ENCODE measurements at places on chromosomes 12 and 14.

GRCh38 chr12:108252523-108252922, 86.6 kb downstream of the CMKLR1 start:
- no peak for DNase-seq

- DNase-seq: no peak
Measured at GRCh38 chr14:65860956-65861611, 448.6 kb downstream of the FUT8 start.

DNA sequence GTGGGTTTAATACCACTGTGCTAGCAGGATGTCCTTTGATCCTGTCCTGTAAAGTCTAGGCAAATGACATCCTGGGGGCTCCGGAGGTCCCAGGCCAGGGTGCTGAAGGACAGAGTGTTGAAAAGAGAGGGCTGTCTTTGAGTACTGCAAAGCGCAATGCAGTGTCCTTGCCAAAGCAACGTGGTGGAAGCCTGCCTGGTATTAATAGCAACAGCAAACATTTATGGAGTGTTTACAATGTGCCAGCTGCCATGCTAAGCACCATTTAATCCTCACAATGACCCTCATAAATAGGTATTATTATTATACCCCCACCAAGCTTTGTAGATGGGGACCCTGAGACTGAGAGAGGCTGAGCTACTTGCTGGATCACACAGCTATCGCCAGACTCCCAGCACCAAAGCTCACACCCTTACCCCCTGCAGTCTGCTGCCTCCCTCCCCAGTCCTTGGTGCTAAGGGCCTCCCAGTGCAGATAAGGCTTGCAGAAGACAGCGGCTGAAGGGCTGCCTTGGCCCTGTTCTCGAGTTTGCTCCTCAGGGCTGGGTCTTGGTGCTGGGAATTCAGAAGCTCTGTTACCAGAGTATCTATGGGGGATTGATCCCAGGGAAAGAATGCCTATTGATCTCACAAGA, 427.7 kb downstream of the FUT8 start:
- DNase-seq: peak; percentile 24

DNA sequence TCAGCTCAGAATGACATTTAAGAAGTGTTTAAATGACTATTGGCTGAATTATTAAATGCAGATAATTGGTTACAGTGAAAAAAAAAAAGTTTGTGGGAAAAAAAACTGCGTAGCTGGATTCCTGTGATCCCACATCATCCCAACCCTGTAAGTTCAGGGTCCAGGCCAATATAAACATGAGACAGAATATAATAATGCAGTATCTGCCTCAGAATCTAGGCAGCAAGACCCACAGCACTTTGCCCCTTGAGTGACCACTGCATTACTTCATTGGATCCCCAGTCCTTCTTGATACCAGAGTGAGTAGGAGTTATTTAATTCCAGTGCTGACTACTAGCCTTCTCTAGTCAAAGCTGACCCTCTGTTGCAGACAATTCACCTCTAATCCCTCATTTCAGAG, 272.6 kb downstream of the CCER1 start:
- DNase-seq: no peak

DNA sequence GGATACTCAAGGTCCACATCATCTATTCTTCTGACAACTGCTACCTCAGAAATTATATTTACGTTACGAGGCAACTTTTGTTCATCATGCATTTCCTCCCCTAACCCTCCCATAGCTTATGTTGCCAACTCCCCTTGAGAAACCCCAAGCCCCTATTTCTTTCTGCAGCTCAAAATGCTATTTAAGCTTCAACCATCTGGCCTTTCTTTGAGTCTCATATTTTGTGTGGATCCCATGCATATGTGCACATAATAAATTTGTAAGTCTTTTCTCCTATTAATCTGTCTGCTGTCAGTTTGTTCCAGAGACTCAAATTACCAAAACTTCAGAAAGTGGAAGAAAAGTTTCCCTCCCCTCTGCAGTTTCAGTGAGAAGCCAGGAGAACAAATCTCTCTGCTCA, 444.1 kb downstream of the TRHDE start:
- DNase-seq: no peak

GRCh38 chr12:44002607-44003006, 166.7 kb downstream of the TMEM117 start:
- no peak for DNase-seq

DNA sequence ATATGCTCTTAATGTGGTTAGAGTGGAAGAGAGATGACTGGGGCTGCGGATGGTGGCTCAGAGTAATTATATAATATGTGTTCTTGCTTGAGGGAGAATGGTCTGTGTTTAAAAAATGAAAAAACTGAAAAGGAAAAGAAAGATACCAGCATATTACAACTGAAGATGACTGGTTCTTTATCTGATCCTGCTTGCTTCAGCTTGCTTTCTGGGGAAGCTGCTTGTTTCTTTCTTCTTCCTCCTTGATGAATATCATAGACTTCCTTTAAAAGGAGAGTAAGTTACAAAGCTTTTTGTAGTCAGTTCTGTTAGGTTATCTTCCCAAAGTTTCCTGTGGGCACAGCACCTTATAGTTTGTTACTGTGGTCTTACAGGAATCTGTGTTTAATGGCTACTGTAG, 210.9 kb downstream of the ERC1 start:
- DNase-seq: no peak

DNA sequence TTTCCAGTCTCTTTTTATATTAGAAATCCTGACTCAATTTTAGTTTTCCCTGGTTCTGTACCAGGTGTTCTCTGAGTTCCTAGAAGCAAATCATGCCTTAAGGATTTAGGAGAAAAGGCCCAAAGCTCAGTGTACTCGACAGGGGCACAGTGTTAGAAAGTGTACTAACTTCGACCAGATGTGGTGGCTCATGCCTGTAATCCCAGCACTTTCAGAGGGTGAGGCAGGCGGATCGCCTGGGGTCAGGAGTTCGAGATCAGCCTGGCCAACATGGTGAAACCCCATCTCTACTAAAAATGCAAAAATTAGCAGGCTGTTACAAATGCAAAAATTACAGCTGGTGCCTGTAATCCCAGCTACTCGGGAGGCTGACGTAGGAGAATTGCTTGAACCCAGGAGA, 12.0 kb downstream of the VEZT start:
- DNase-seq: no peak

- DNase-seq: no peak
Measured at GRCh38 chr12:131131077-131131807, 177.5 kb downstream of the ADGRD1 start.

DNA sequence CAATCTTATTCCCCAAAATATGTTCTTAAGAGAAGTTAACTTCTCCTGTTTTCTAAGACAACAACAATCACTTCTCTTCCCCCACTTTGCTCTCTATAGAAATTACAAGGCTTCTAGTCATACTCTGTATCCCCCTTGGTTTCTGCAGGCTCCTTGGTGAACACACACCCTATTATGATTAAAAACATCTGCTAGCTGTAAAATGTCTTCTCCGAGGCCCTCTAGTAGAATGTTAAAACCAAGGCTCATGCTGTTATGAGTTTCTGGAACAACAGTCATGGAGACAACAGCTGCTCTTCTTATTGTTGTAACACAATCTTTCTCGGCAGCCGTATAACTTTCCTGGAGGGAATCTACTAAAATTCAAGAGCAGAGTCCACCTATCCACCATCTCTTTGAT, 397.5 kb upstream of the CCDC196 start:
- no peak for DNase-seq

- no peak for DNase-seq
Measured at GRCh38 chr14:73748858-73749357, 34.7 kb upstream of the PNMA1 start.

DNA sequence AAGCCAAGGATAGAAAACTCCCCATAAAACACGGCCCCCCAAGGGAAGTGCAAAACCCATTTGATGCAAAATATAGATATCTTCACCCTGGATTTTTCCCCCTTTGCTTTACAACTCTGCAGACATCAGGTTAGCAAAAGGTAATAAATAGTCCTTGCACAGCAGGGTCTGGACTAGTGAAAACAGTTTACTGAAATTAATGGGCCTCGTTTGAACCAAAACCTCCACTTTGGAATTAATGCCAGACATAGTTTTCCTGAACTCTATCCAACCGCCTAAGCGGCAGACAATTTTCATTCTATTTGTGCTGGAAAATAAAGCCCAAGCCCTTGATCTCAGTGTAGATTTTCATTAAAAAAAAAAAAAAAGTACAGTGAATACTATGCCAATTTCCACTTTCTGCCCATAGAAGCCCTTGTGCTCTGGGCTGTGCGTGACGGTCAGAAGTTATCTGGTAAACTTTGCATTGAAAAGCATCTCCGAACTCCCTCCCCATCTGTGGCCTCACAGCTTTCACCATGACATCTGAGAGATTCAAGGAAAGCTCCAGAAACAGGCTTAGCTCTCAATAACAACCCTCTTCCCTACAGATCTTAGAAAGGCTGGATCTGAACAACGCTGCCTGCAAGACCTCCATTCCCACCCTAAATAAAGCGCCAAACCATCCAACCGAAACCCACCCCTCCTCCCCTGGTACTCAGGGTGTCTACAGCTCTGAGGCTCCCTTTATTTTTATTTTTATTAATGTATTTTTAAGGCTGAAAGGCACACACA, 11.0 kb upstream of the IRF2BPL start:
- DNase-seq: no peak

- DNase-seq: no peak
Measured at GRCh38 chr12:58711974-58712373, 208.3 kb downstream of the LRIG3 start.

DNA sequence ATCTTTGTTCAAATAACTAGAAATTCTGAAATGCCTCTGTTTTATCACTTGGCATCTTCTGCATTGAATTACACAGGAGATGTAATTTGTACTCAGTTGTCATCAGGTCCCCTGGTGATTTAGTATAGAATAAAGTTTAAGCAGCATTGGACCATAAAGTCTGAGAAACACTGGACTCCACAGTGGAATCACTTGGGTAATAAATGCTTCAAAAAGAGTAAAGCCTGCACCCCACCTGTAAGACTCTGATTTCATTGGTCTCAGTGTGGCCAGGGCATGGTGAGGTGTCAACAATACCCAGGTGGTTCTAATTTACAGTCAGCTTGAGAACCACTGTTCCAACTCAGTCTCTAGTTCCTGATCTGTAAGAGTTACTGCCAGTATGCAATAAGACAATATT, 148.9 kb downstream of the ITPR2 start:
- DNase-seq: no peak

GRCh38 chr14:31080484-31080883, 54.3 kb upstream of the STRN3 start:
- DNase-seq: no peak

DNA sequence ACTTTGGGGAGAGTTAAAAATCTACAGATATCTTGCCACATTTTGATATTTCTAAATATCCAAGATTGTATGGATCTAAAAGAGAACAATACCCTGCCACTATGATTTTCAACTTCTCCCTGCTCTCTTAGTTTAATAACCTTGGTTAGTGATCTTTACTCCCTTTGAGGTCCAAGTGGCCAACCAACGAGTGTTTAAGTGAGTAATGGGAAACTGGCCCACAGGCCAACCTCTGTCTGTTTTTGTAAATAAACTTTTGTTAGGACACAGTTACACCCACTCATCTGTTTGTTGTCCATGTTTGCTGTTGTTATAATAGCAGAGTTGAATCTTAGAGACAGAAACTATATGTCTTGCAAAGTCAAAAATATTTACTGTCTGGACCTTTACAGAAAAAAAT, 30.9 kb upstream of the NKX2-1 start:
- no peak for DNase-seq

- no peak for DNase-seq
Measured at GRCh38 chr12:93115646-93116045, 186.6 kb upstream of the EEA1 start.

DNA sequence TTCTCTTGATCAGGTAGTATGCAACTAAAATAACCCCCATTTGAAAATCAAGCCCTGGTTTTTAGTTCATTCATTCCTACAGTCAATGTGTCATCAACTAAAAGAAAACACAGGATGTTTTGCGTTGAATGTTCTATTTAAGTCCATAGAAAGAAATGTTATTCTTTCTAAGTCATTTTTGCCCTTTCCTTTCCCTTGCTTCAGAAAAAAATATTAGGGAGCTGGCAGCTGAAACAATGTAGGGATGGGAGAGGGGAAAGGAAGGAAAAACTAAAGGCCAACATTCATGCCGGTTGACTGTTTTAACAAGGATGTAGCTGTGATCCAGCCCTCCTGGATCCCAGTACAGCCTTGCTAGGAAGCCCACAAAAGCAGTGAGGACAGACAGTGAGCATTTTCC, 155.1 kb downstream of the BTG1 start:
- DNase-seq: no peak

- no peak for DNase-seq
Measured at GRCh38 chr14:68153275-68153674, 333.7 kb downstream of the RAD51B start.

DNA sequence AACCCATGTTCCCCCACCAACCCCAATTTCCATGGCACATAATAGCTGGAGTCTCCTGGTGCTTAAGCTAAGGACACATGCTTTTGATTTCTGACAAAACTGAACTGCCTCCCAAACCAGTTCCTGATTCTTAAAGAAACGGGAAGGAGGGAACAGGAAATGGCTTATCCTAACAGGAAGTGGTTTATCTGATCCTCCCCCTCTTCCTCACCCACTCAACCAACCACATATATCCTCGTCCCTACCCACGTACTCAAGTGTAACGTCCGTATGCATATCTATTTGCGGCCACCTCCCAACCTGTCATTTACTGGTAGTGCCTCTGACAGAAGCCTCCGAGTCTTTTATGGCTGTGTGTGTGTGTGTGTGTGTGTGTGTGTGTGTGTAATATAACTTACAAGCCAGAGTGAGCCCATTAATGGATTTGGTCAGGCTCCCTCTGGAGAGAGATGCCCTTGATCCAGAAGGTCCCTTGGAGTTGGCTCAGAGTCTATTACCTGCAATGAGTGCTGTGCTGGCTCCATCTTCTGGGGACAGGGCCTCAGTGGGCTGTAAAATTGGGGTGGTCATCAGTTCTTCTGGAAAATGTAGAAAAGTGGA, 7.7 kb downstream of the DAZAP2 start:
- DNase-seq: no peak

DNA sequence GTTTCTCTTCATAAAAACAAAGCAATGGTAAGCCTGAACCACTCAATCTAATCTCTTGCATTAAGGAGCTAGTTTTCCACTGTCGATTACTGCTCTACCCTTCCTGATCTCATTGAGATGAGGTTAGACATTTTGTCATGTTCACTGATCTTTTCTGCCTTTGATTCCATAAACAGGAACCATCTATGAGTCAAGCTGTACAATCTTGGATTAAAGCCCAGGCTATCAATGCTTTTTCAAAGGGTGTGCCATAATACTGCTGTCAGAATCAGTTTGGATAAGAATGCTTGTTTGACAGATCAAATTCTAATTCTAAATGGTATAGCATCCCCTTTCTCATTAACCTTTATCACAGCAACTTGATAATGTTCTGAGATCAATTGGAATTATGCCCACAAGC, 16.1 kb downstream of the GRIP1 start:
- DNase-seq: no peak

DNA sequence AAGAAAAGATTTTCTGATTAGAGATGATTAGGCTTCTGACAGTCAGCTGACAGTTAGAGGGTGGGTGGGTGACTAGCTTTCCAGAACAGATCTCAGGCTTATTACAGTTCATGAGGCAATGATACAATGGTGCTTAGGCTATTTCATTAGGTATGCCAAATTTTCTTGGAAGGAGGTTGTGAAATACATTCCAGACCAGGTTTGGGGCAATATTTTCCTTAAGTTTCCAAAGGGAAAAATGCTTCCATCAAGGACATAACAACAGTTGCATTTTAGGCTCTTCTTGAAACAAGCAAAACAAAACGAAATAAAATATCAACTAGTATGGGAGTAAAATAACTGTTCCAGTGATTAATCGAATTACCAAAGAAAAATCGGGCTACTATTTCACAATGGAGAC, 59.3 kb upstream of the CNTN1 start:
- DNase-seq: no peak

- no peak for DNase-seq
Measured at GRCh38 chr14:69796797-69797500, at the start of gene SLC10A1. SLC10A1 (minus strand) TSS chr14:69797241; CDS start chr14:69797155, 86 bp downstream.

- no peak for DNase-seq
Measured at GRCh38 chr14:39228509-39229221, 5.0 kb upstream of the MIA2 start.
